ENCODE measurements at places on chromosomes 4 and X. TPM values are rescaled to one million over a fixed set of nuclear protein-coding genes. Genes with fewer than 3 reads are reported as not detected.

DNA sequence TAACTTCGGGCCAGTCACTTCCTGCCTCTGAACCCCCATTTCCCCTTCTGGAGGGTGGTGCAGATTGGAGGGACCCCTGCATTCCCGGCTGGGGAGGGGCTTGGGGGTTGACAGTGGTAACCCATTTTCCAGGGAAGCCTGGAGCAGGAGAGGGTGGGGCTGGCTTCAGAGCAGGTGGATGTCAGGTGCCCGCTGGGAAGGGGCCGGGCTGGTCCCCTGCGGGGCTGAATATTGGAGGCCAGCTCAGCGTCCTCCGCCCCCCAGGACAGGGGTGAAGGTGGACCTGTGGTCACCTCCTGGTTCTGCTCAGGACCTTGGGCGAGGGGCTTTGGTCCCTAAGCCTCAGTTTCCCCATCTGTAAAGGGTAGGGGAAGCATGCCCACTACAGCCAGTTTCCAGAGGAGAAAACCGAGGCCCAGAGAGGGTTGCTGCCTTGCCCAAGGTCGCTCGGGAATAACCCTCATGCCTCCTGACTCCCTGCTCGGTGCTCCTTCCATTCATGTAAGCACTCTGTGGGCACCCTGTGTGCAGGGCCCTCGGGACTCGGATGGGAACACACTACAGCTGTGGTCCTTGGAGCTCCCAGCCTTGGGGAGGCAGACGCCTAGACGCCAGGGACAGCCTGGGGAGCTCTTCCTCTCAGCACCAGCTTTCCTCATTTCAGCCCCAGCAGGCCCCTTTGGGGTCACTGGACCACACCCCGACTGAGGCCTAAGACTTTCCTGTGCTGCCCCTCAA is 683 bp downstream of the MAN2B2 start:
- no peak for DNase-seq

- DNase-seq, result no peak
Observed at GRCh38 chr4:33696041-33696440, 2548.3 kb downstream of the ARAP2 start.

SPATA18 gene
- total RNA-seq, result 18.6 TPM

- DNase-seq, result no peak
Observed at GRCh38 chr4:151195801-151196200, 81.2 kb upstream of the PRSS48 start.

GRCh38 chr4:26015133-26015651 is 101.2 kb downstream of the SMIM20 start:
- DNase-seq, result no peak

DNA sequence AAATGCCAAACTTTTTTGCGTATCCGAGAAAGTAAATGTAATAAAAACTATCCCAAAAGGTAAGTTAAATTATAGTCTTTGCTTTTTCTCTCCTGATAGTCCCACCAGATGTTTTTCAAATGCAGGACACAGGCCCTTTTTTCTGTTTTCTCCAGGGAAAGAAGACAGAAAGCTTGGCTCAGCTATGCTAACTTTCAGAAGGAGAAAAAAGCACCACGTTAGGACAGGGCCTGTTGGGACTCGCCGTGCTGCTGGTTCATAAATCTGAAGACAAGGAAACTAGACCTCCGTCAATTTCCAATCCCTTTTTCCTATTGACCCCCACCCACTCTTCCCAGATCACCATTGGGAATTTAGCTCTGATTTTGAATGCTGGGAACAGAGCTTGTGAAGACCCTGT is 220.9 kb upstream of the SFRP2 start:
- no peak for DNase-seq

DNA sequence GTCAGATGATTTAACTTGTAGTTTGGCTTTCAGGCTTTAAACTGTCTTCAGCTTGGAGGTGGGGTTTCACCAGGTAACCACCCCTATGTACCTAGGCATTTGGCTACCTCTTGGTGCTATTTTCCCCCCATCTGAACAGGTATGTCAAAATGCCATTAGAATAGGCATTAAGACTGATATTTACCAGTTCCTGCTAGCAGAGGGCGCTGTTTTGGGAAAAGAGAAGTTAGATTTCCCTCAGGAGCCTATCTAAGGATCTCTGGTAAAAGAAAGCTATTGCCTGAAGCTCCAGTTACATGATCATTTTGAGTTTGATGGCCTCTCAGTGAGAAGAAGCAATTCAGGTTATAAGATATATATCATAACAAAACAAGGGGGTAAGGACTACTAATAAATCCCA is 879.1 kb downstream of the SH3BGRL start:
- no peak for DNase-seq

DNA sequence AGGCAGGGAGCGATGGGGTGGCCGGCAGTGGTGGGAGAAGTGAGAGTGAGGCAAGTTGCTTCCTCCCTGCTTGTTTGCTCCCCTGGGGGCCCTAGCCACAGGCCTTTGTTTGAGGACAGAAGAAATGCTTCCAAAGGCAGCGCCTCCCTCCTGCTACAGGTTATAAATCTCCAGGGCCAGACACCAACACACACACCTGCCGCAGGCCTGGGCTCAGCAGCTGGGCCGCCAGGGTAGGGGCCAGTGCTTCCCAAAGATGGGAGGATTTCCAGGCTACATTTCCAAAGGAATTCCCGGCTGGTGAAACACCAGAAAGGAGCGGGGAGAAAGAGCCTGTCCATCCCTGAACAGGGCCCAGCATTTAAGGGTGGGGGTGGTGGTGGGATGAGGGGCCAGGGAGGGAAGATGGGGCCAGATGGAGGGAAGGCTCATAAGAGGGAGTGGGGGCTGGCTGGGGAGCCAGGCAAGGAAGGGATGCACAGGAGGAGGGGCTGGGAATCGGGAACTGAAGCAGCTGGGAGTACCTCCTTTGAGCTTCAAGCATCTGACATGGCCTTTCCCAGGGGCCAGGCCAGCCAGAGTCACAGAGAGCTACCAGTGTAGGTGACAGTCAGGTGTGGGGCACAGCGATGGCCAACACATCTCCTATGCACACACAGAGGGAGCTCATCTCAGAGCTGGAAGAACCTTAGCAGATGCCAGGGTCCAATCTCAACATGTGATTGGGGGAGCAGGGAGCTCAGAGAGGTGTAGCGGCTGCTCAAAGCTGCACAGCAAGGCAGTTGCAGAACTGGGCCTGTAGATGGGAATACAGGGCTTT is 143.9 kb downstream of the PJA1 start:
- DNase-seq, result no peak

GRCh38 chr4:40112027-40112792 is 55.6 kb downstream of the N4BP2 start:
- no peak for DNase-seq

SH2D1A gene
- total RNA-seq, result not detected

DNA sequence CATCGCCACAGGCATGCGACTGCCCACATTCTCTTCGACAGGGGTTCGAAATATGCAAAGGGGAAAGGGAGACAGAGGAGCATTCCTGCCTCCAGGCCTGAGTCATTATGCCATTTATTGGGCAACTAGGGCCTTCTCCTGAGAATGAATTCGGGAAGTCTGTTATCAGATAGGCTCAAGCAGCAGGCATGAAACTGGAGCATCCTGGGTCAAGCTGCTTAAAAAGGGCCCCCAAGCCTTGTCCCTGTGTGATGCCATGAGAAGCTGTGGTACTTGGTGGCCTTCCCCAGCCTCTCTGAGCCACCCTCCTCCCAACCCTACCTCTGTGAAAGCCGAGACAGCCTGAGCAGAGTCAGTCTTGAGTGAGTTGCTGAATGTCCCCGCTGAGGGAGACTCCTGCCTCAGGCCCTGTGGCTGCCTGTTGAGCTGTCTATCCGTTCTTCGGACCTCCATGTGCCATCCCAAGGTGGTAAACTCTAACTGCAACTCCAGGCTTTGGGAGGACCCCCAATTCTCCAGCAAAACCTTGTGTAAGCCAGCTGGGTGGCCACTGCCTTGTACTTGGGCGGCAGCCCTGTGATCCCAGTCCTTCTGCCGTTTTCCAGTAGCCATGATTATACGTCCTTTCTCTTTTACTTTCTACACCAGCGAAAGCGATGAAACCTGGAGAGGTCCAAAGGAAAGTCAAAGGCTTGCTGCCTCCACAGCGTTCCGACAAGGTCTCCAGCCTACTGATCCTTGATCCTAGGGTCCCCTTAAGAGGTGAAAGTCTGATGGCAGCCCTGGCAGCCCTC is 37.7 kb downstream of the NBDY start:
- DNase-seq, result peak; percentile 40

- DNase-seq, result no peak
Observed at GRCh38 chr4:83712890-83713289, 177.0 kb downstream of the GPAT3 start.

DNA sequence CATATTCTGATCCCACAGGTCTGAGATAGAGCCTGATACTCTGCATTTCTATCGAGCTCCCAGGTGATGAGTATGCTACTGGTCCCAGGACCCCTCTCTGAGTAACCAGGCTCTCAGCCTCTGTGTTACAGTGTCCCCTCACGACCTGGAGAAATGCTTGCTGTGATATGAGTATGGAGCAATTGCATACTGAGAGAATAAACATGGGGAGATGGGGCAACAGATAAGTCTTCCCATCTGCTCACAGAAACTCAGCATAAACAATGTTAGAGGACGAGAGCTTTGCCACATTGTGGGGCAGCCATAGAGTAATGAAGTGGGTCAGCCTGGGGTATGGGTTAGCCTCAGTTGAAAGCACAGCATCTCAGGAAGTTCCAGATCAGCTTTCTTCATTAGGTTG is 82.6 kb upstream of the HS3ST1 start:
- no peak for DNase-seq

DNA sequence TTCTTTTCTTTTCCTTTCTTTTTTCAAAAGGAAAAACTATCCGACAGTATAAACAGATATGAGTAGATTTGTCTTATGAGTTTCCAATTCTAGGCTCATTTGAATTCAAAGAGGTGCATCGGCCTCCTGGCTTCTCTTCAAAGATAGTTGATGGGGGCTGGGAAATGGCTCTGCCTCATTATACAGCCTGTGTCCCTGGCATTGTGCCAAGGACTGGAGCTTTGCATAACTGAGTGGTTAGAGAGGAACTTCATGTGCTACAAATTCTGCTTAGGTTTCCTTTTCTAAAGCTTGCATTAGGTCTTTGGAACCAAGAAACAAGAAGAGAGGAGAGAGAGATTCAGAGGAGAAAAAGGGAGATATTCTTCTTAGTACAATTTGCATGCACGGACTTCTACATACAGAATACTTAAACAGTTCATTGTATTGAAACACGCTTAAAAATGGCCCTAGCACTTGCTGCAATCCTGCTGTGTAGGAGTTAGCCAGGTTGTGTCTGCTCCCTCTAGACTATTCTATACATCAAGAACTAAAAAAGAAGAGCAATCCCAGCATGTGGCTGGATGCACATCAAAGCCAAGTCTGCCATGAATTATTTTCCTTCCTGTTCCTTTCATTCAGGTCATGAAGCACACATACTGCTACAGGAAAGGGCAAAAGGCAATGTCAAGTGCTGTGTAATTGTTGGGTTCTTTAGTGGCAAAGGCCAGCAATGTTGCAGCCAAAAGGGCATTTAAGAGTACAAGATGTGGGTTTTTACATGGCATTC is 70.9 kb downstream of the INTS12 start:
- DNase-seq, result no peak

- no peak for DNase-seq
Observed at GRCh38 chr4:145047151-145047550, 50.8 kb downstream of the ANAPC10 start.

PAGE5 gene
- total RNA-seq, result not detected

GRCh38 chr4:168876106-168876505 is 133.9 kb downstream of the CBR4 start:
- DNase-seq, result no peak

All from chondrocyte (in vitro differentiated cells).